Left ventricle myocardium inferior (tissue), 1 donor: ENCODE measurements at places on chromosomes 4 and X. TPM values are rescaled to one million over a fixed set of nuclear protein-coding genes. Genes with fewer than 3 reads are reported as not detected.

- no peak for DNase-seq
Observed at GRCh38 chr4:40991908-40992307, 222.4 kb downstream of the APBB2 start.

- peak; percentile 58 for DNase-seq
Observed at GRCh38 chr4:152679414-152680281, at the start of gene TMEM154. TSS of gene TMEM154 (minus strand) at chr4:152679997. CDS start at chr4:152679933, 64 bp downstream.

The SOX3 gene
- not detected for total RNA-seq

- no peak for DNase-seq
Observed at GRCh38 chrX:23334848-23335599, at the start of gene PTCHD1. TSS of gene PTCHD1 (plus strand) at chrX:23334849. CDS start at chrX:23334876, 27 bp downstream.

The DUX4 gene
- not detected for total RNA-seq

GRCh38 chr4:8557151-8558076 is 22.8 kb upstream of the GPR78 start:
- DNase-seq: no peak
